ENCODE measurements at places on chromosomes 16 and 17.

- no peak for DNase-seq
Measured at GRCh38 chr16:30656974-30657865, 1.0 kb upstream of the FBRS start.

DNA sequence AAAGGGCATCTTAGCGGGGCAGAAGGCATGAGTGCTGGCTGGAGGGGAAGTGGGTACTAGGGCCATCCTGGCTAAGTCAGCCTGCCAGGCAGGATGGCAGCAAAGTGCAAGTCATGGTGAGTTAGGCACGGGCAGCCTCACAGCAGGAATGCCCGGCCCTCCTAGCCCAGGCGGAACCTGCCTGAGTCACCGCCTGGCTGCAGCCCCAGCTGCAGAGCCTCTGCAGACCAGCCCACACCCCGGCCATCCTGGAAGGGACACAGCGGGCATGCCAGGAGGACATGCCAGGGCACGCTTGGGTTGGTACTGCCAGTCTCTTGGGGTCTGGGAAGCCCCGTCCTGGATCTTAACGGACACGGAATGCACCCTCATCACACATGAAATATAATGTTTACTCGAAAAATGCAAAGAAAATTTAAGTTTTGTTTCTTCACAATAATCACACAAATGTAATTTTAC, 5.0 kb upstream of the ALDH3A1 start:
- no peak for DNase-seq

GRCh38 chr16:12193692-12194091, 217.2 kb downstream of the SNX29 start:
- DNase-seq, result no peak

- no peak for DNase-seq
Measured at GRCh38 chr17:47813512-47814031, 8.0 kb downstream of the OSBPL7 start.

- no peak for DNase-seq
Measured at GRCh38 chr16:88638323-88639230, at the start of gene IL17C. Gene IL17C, plus strand, starts transcription at chr16:88638572. Its CDS starts 70 bp downstream, at chr16:88638642.

DNA sequence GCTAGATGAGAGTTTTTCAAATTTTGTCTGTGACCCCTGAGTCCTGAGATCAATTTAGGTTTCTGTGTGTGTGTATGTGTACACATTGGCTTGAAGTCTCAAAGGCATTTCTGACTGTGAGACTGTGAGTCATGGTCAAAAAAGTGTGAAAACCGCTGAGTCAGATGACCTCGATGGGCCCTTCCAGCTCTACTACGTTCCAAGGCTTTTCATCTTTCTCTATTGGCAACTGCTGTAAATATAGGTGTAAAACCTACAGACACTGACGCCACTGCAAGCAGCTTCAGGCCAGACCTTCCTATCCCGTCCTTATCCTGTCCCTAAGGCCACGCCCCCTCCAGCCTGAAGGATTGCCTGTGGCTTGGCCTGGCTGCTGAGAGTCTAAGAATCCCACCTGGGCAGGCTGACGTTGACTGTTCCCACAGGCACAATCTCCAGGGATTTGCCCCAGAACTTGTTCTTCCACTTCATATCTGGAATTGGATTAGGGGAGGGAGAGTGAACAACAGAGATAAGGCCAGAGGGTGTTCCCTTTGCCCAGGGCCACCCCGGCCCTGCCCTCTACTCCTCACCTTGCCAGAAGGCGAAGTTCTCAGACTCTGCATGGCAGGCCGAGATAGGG, 11.3 kb downstream of the OSBPL7 start:
- DNase-seq, result peak; percentile 97

- no peak for DNase-seq
Measured at GRCh38 chr16:89115216-89115861, 21.7 kb downstream of the ACSF3 start.

DNA sequence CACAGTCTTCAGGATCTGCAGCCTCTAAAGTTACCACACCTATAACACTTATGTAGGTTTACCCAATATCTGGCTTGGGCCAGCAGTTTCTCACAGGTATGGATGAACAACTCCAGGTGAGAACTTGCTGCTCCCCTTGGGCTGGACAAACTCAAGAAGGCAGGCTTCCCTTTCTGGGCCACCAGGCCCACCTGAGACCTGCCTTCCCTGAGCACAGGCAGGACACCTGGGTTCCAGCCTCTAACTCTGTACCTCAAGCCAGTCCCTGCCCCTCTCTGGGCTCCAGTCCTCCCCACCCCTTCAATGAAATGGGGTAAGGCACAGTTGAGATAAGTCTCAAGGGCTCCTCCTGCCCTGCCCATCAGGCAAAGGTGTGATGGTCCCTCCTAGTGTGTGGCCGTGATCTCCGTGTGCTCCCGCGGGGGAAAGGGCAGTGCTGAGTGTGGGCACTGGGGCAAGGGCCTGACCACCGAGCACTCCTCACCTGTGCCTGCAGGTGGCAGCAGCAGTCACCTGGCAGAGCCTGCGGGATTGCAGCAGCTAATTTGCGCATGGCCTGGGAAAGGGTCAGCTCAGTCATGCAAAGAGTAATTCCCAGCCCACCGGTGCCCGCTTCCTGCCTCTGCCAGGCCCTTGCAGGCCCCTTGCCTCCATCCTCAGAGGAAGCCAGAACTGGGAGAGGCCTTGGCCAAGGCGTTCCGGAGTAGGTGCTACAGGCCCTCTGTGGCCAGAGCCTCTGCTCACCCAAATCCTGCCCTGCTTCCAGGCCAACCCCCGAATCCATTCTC, 28.2 kb upstream of the ADGRG1 start:
- peak; percentile 76 for DNase-seq

DNA sequence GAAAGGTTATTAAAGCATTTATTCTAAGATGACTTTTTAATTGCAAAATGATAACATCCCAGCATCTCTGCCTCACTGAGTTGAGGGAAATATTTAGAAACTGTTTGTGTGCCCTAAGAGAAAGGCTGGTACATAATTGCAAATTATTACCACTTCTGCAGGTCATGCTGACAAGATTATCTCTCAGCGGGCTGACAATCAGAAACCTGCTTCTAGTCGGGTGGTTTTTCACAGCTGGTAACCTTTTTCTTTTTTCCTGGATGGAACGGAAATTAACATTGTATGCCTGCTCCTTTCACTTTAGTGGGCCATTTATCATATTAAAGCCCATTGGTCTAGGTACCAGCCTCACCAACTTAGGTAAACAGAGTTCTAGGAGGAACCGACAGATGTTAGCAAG, 17.0 kb upstream of the NUDT7 start:
- no peak for DNase-seq

DNA sequence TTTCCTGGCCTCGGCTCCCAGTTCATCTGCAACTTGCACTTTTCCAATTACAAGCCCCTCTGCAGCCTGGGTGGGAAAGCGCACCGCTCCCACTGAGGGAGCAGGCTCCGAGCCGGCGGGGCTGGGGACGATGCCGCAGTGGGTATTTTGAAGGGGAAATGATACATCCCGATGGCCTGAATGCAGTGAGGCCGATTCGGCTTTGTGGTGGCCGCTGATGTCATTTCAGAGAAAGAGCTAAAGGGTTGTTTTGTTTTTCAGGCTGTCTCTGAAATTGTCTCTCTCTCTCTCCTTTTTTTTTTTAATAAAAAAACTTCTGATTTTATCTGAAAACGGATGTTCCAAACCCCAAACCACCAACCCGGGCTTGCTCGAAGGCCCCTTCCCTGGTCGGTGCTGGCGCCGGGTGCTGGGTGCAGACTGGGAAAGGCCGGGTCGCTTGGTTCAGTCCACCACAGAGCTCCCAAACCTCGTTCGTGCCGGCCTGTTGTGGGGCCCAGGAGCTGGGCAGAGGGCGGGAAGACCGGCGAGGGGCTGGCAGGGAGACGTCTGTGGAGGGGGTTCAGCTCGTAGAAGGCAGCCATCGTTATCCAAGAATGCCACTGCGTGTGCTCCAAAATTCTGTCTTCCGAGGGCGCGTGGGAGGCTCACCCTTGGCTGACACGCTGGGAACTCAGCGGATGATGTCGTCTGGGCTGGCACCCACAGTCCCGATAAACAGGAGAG, 102.8 kb downstream of the FOXL1 start:
- DNase-seq, result no peak

DNA sequence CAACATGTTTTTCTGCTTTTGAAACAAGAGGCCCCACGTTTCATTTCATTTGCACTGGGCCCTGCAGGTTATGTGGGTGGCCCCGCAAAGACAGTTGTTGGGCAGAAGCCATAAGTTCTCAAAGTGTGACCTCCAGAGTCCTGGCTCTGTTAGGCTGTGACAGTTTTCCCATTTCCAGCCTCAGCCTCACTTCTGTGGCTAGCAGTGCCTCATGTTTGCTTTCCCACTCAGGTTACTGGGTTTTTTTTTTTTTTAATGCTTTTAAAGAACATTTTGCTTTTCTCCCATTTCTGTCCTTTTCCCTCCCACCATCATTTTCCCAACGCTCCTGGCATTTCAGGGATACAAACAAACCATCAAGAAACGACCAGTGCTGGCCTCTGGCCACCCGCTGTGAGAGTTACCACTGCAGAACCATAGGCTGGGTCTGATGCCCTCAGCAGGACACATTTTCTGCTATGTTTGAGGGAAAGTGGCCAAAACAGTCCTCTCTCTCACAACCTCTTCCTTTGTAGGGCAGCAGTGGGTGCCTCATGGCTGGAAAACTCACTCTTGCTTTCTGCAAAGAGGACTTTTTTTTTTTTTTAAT, 159.0 kb upstream of the MPHOSPH6 start:
- DNase-seq, result no peak

DNA sequence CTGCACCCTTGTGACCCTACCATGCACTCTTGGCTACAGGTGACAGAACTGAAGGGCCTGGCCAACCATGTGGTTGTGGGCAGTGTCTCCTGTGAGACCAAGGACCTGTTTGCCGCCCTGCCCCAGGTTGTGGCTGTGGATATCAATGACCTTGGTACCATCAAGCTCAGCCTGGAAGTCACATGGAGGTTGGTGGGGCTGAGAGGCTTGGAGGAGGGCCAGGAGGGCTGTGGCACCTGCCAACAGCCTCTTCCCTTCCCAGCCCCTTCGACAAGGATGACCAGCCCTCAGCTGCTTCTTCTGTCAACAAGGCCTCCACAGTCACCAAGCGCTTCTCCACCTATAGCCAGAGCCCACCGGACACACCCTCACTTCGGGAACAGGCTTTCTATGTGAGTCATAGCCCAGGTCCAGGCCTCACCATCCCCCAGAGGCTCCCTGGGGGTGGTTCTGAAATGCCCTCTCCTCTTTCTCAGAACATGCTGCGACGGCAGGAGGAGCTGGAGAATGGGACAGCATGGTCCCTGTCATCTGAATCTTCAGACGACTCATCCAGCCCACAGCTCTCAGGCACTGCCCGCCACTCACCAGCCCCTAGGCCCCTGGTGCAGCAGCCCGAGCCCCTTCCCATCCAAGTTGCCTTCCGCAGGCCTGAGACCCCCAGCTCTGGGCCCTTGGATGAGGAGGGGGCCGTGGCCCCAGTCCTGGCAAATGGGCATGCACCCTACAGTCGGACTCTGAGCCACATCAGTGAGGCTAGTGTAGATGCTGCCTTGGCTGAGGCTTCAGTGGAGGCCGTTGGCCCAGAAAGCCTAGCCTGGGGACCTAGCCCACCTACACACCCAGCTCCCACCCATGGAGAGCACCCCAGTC, 13.0 kb downstream of the RIPOR1 start:
- DNase-seq, result no peak

DNA sequence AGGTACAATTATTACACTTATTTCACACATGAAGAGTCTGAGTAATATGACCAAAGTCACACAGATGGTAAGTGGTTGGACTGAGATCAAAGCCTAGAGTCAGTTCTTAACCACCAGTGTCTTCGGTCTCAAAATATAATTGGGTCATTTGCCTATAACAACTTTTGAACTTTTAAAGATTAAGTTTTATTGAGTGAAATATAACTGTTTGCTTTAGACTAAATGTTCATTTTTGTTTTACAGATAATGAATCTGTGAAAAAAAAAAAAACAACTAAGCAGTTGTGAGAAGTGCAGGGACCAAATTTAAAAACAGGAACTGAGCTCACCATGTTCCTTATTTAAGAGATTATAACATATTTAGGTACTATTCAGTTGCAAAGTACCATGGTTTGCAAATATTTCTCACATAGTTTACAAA, 150.1 kb downstream of the ITFG1 start:
- no peak for DNase-seq

DNA sequence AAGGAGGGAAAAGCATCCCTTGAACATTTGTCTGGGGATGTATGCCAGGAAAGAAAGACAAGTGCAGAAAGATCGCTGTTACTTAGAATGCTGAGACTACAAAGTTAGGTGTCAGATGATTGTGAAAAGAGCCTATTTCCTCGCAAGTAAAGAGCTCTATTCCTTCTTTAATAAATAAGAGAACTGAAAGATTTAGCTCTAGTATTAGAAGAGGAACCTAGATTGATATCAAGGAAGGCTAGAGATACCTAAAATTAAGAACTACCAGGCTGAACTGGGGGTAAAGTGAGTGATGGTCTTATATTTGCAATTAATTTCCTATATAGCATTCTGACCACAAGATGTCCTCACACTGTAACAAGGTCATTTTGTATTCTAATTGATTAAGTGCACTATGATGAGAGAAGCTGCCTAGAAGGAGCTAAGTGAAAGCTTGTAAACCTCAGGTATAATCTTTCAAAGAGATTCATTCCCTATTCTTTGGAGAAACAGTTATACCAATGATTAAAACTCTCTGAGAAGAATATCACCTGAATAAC, 62.3 kb downstream of the SSH2 start:
- no peak for DNase-seq

DNA sequence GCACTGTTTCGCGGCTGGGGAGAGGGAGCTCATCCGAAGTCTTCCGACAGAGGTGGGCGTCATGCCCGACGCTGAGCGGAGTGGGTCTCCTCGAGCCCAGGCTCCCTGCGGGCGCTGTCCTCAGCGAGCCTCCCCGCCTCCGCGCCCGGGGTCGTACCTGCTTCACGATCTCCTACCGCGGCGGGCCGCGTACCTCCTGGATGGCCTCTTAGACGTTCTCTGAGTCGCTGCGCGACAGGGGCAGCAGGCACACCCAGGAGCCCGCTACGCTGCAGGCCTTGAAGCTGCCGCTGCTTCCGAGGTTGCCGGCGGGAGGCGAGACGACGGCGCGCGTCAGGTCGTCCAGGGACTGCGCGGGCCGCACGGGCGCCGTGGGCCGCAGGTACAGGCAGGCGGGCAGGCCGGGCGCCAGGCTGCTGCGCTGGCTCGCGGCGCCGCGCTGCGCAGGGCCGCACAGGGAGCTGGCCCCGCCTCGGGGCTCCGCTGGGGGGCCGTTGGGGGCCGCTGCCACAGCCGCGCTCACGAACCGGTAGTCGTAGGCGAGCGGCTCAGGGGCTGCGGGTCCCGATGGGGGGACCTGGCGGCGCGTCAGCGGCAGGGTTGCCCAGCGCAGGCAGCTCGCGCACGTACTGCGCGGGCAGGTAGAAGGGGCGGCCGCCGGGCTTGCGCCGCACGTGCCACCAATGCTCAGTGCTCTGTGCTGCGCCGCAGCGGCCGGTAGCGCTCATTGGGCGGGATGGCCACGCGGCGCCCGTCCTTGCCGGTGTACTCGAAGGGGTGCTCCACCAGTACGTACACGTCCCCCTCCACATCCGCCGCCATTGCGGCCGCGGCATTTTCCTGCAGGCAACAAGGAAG, 116.4 kb upstream of the SMURF2 start:
- no peak for DNase-seq

GRCh38 chr16:15613676-15614075, 29.3 kb downstream of the MARF1 start:
- no peak for DNase-seq

Measured in WERI-Rb-1 (cell line).